Cardiac muscle cell (in vitro differentiated cells and primary cell): ENCODE measurements at places on chromosomes 4 and X. TPM values are rescaled to one million over a fixed set of nuclear protein-coding genes. Genes with fewer than 3 reads are reported as not detected.

DNA sequence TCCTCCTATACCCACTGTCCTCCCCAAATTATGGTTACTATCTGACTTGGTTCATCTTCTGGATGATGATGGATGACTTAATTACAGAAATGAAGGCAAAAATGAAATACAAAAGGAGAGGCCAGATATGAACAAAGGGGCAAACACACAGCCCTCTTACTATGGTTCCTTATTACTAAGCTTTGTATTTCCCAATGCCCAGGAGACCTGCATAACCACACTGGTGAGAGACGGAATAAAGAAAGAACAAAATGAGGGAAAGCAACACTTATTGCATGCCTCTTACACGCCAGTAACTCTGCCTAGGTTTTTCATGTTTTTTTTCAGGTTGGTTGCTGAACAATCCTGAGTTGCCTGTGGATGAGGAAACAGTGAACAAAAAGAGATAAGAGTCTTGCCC lies 120.5 kb downstream of the SLC10A7 start:
- H3K4me1 ChIP-seq: no peaks in the 10 kb centered on the region
- H3K4me3 ChIP-seq: no peak overlapping the region
- H3K36me3 ChIP-seq: no peaks in the 10 kb centered on the region

DNA sequence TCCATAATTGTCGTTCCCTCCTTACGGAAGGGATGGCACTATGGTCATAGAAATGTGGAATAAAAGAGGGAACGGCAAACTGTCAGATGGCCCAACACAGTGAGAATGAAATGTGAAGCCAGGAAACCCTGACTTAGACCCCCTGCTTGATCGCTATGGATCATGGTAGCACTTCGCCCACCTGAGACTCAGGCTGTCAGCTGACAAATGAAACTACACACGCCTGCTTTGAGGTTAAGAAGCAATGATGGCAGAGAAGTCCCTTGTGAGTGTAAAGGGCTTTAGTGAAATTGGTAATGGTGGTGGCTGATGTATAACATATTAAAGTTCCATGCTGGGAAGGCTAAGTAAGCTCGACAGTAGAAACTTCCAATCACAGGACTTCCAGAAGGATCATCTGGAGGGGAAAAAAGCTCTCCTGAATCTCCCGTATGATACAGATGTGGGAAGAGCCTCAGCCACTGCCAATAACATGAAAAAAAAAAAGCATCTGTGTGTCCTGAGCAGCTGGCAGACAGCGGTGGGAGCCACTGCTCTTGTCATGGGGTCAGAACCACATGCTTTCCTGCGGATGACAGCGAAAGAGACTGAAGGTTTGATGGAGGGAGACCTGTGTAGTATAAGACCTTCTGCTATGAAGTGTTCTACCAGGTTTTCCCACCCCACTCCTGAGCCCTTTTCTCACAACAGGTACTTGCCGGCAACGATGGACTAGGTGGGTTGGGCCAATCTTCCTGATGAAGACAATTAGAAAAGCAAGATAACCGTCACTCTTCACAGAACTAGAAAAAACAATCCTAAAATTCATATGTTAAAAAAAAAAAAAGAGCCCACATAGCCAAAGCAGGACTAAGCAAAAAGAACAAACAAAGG lies 107.6 kb downstream of the AFAP1 start:
- no peak for DNase-seq
- H3K4me1 ChIP-seq: peaks cover 24% of the 10 kb centered on the region
- H3K27ac ChIP-seq: peak overlapping the region; percentile 56
- H3K36me3 ChIP-seq: peaks cover 2% of the 10 kb centered on the region
- no peak overlapping the region for H3K4me3 ChIP-seq

DNA sequence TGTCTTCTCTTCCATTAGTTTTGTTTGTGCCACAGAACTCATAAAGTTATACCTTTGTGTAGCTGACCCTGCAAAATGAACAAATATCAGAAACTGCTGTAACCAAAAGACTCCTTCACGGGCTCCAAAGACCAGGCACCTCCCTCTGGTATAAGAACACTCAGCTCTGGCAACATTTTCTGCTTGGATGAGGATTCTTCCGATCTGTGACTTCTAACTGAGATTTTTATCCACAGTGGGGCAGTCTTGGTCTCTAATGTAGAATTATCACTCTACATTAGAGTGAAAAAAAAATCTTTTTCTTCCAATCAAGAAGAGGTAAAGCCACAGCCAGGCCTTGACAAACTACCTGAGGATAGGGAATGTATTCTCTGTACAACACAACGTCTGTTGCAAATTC lies 38.5 kb upstream of the PRSS48 start:
- H3K4me1 ChIP-seq: peaks cover 4% of the 10 kb centered on the region
- DNase-seq: no peak
- H3K27ac ChIP-seq: no peak overlapping the region
- no peak overlapping the region for H3K4me3 ChIP-seq
- no peaks in the 10 kb centered on the region for H3K36me3 ChIP-seq
- no peaks in the 10 kb centered on the region for H3K27me3 ChIP-seq

DNA sequence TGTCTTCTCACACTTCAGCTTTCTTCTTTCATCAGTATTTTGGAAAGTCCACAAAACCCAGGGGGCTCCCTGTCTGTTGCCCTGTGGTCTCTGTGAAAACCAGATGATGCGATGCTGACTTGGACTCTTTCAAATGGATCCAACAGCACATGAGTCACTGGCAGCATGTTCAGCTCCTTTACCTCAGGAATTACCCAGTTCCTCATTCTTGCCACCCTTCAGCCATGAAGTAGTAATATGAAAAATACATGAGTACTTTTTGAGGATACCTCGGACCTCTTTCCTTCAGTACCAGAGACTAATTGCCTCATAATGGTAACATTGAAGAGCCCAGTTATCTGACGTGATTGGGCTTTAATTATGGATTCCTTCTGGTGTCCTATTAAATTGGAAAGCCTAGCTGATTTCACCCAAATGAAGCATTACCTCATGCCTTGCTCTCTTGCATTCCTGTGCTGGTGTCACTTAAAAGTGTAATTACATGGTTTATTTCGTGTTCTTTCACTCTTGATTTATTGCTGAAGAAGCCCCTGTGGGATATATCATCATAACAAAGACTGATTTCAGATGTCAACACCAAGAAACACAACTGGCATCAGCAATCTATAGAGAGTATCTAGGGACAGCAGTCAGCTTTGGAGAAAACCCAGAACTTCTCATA lies 63.4 kb downstream of the NFKB1 start:
- H3K27me3 ChIP-seq: no peaks in the 10 kb centered on the region
- peak; percentile 58 for DNase-seq
- peaks cover 6% of the 10 kb centered on the region for H3K36me3 ChIP-seq
- H3K4me1 ChIP-seq: no peaks in the 10 kb centered on the region
- no peak overlapping the region for H3K27ac ChIP-seq

DNA sequence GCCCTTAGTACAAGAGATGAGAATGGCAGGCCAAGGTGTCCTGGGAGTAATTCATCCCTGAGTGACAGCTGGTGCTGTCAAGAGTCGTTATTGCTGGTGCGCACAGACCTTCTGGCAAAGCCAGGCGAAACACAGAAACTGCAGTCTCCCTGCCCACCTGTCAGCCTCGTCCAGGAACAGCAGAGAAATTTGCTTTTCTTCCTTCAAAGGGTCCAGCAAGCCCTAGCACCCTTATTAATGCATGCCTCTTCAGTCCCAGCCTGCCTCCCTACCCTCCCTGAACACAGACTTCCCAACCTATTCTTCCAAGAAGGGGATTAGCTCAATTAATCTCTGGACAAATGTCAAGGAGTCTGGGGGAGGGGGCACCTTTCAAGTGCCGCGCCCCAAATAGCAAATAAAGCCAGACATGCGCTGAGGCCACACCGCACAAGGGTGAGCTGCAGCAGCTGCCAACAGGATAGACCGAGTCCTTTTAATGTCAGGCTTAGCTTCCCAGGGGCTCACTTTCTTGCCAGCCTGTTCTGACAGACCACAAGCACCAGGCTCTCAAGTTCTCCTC lies 250.7 kb upstream of the RASGEF1B start:
- peaks cover 10% of the 10 kb centered on the region for H3K4me1 ChIP-seq
- no peak overlapping the region for H3K27ac ChIP-seq
- no peaks in the 10 kb centered on the region for H3K27me3 ChIP-seq

GRCh38 chrX:74814681-74815080 lies 110.6 kb downstream of the NEXMIF start:
- H3K27ac ChIP-seq: no peak overlapping the region
- H3K4me1 ChIP-seq: no peaks in the 10 kb centered on the region
- H3K4me3 ChIP-seq: no peak overlapping the region
- DNase-seq: no peak
- H3K36me3 ChIP-seq: no peaks in the 10 kb centered on the region

DNA sequence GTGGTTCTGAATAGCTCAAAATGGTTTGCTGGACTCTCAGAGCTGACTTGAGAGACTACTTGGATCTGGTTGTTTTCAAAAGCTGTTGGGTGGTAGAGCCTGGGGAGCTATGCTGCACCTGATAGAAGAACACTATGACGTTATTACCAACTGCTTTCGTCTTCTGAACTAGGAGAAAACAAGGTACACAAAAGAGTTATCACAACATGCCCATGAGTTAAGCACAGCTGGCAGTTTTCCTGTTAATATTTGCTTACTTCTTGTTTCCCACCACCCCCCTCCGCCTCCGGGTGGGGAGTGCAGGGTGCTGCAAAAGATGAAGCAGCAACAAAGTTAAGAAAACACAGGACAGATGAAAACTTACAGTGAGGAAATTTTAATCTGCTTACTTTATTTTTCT lies 69.1 kb downstream of the RASL11B start:
- no peaks in the 10 kb centered on the region for H3K27me3 ChIP-seq
- H3K27ac ChIP-seq: peak overlapping the region; percentile 18
- H3K4me3 ChIP-seq: no peak overlapping the region

GRCh38 chrX:38357747-38358673 lies 5.6 kb downstream of the OTC start:
- no peaks in the 10 kb centered on the region for H3K27me3 ChIP-seq
- no peaks in the 10 kb centered on the region for H3K36me3 ChIP-seq
- DNase-seq: peak; percentile 10
- no peaks in the 10 kb centered on the region for H3K4me1 ChIP-seq
- H3K27ac ChIP-seq: no peak overlapping the region
- no peak overlapping the region for H3K4me3 ChIP-seq

DNA sequence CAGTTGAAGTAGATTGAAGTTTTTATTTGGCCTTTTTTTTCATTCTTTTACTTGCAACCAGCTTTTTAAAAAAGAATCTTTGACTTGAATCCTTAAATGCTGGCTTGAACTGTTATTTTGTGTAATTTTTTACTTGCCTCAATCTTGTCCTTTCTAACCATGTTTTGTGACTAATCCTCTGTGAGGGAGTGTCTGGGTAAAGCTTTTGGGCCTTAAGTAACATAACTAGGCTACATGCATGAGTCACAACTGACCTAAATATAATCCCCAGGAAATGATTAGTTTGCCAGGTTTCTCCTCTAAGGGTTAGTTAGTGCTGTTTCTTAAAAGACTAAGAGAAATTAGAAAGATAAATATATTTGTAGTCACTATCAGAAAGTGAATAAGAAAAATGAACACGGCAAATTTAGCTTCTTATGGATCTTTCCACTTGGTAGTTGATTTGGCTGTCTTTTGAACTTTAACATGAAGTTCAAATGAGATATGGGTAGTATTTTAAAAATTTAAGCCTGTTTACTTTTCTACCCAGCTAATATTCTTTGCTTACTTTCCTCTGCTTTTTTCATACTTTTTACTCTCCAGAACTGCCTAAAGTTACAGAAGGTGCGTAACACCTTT lies 13.0 kb downstream of the EXOC1 start:
- peaks cover 31% of the 10 kb centered on the region for H3K36me3 ChIP-seq
- H3K27me3 ChIP-seq: no peaks in the 10 kb centered on the region
- peak overlapping the region; percentile 18 for H3K27ac ChIP-seq
- no peak for DNase-seq
- no peaks in the 10 kb centered on the region for H3K4me1 ChIP-seq
- H3K4me3 ChIP-seq: no peak overlapping the region

DNA sequence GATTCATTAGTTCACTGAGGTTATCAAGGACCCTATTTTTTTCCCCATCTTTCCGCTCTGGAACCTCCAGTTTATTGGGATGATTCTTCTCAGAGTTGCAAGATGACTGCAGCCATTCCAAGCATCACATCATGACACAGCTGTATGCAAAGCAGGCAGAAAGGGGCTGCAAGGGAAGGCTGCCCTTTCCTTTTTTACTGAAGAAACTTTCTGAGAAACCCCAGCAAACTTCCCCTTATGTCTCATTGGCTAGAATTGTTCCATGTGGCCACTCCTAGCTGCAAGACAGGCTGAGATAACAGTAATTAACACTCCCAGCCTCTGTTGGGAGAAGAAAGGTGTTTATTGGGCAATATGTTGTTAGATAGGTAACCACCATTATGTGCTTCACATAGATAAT lies 102.6 kb downstream of the SATL1 start:
- H3K36me3 ChIP-seq: no peaks in the 10 kb centered on the region
- H3K4me3 ChIP-seq: no peak overlapping the region
- no peak for DNase-seq

DNA sequence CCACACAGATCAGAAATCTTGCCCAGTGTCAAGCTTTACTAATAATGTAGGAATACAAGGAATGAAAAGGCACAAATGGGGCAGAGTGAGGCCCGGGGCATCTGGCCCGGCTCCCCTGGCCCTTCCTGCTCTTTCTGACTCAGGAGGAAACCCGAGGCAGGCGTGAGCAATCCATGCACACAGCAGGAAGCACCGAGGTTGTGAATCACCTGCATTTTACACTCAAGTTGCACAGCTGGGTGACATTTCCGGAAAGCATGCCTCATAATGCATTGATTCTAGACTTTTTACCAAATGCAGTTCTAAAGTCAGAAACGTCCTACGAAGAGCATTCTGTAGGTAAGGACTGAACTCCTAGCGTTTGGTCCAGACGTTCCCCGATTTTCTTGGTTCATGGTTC lies 38.9 kb downstream of the PRIMPOL start:
- H3K36me3 ChIP-seq: peaks cover 5% of the 10 kb centered on the region
- H3K27me3 ChIP-seq: no peaks in the 10 kb centered on the region
- no peak overlapping the region for H3K27ac ChIP-seq
- H3K4me1 ChIP-seq: no peaks in the 10 kb centered on the region

GRCh38 chr4:166318810-166319525 lies 445.9 kb downstream of the TLL1 start:
- no peaks in the 10 kb centered on the region for H3K36me3 ChIP-seq
- no peak for DNase-seq
- H3K27me3 ChIP-seq: no peaks in the 10 kb centered on the region
- no peak overlapping the region for H3K27ac ChIP-seq

- no peak overlapping the region for H3K27ac ChIP-seq
- H3K4me3 ChIP-seq: no peak overlapping the region
- no peaks in the 10 kb centered on the region for H3K27me3 ChIP-seq
- no peaks in the 10 kb centered on the region for H3K36me3 ChIP-seq
- DNase-seq: no peak
- H3K4me1 ChIP-seq: peaks cover 4% of the 10 kb centered on the region
Observed at GRCh38 chrX:89034679-89035078, 287.7 kb downstream of the CPXCR1 start.

- no peak for DNase-seq
- no peaks in the 10 kb centered on the region for H3K36me3 ChIP-seq
- peaks cover 7% of the 10 kb centered on the region for H3K4me1 ChIP-seq
- H3K4me3 ChIP-seq: no peak overlapping the region
- H3K27ac ChIP-seq: no peak overlapping the region
- H3K27me3 ChIP-seq: no peaks in the 10 kb centered on the region
Observed at GRCh38 chr4:23737571-23737970, 152.3 kb downstream of the PPARGC1A start.

- no peaks in the 10 kb centered on the region for H3K27me3 ChIP-seq
- no peak overlapping the region for H3K4me3 ChIP-seq
- H3K4me1 ChIP-seq: peaks cover 4% of the 10 kb centered on the region
- no peaks in the 10 kb centered on the region for H3K36me3 ChIP-seq
- H3K27ac ChIP-seq: peak overlapping the region; percentile 64
- no peak for DNase-seq
Observed at GRCh38 chrX:44938111-44938510, 65.1 kb downstream of the KDM6A start.

SH2D1A gene
- total RNA-seq: not detected in 2 replicates

CAMK2D gene
- 74.9 and 84.7 TPM in 2 replicates for total RNA-seq

VCX3A gene
- total RNA-seq: 0.48 and 0.74 TPM in 2 replicates

GAGE12H gene
- not detected in 2 replicates for total RNA-seq

ZAR1 gene
- total RNA-seq: not detected in 2 replicates

KANTR gene
- 5.8 and 17.0 TPM in 2 replicates for total RNA-seq

IRS4 gene
- total RNA-seq: 0.35 TPM in 1 of 2 replicates, not detected in the other
